ENCODE measurements at places on chromosomes 4 and X. TPM values are rescaled to one million over a fixed set of nuclear protein-coding genes. Genes with fewer than 3 reads are reported as not detected.

The BMPR1B gene
- total RNA-seq: 0.56 TPM

The ASB5 gene
- under 0.01 TPM for total RNA-seq

The PI4K2B gene
- total RNA-seq: 27.3 TPM

The RIPPLY1 gene
- not detected for total RNA-seq

The TSPYL2 gene
- 15.5 TPM for total RNA-seq

The ETDC gene
- not detected for total RNA-seq

The PNCK gene
- total RNA-seq: under 0.01 TPM

The DCAF12L2 gene
- total RNA-seq: under 0.01 TPM
